Mesenchymal stem cell (in vitro differentiated cells and primary cell): ENCODE measurements at places on chromosomes 2 and 18.

DNA sequence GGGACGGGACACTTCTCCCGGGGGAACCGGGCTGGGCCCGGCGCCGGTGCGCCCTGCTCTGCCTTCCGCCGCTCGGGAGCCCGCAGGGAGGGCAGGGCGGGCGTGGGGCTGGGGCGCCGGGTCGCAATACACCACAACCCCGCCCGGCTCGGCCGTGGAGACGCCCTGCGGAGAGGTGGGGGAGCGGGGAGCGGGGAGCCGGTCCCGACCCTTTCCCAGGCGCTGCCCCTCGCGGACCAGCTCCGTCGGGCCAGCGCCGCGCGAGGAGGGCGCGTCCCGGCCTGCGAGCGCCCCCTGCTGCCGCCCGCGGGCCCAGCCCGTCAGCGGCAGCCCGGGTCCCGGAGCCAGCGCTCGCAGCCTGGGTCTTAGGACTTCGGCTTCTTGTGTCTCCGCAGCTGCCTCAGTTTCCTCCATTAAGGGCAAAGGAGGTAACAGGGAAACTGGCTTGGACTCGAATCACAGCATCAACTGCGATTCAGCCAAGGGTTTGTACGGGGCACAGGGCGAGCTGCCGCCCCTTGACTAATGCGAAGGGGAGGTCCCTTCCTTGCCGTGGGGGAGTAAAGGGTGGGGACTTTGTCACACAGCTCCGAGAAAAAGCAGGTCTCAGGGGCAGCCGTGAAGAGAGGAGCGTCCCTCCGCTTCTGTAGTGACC, 635 bp upstream of the ADRA2B start:
- peak; percentile 22 for DNase-seq

DNA sequence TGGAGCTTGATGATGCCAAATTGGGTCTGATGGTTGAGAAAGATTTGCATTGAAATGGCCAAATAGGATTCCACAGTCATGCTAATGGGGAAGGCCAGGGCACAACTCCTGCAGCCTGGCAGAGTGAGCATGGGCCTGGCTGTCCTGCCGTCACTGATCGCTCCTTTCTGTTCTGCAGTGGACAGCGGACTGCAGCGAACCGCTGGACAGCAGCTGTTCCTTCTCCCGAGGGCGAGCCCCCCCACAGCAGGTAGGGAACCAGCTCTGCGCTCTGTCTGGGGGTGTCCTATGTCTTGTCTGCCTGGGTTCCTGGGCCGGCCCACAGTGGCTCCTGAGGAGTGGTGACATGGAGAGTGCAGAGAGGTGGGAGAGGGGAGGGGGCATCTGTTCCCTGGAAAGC, 97.6 kb downstream of the CTIF start:
- no peak for DNase-seq

DNA sequence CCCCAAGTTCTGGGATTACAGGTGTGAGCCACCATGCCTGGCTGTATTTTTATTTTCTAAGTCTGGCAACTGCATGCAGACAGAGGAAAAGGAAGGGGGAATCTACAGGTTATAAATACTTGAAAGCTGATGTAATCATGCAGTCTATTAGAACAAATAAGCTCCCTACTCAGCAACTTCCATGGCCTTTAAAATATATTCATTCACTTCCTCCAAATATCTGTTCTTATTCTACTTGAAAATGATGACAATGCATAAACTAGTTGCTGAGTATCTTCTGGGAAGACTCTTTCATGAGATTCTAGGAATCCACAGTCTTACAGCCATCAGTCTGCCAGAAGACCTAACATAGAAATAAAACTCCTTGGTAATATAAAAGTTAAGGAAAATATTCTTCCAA, 66.9 kb upstream of the NCKAP5 start:
- no peak for DNase-seq

- no peak for DNase-seq
These were observed 66.2 kb downstream of the MDH1 start for GRCh38 chr2:63654959-63655358.

DNA sequence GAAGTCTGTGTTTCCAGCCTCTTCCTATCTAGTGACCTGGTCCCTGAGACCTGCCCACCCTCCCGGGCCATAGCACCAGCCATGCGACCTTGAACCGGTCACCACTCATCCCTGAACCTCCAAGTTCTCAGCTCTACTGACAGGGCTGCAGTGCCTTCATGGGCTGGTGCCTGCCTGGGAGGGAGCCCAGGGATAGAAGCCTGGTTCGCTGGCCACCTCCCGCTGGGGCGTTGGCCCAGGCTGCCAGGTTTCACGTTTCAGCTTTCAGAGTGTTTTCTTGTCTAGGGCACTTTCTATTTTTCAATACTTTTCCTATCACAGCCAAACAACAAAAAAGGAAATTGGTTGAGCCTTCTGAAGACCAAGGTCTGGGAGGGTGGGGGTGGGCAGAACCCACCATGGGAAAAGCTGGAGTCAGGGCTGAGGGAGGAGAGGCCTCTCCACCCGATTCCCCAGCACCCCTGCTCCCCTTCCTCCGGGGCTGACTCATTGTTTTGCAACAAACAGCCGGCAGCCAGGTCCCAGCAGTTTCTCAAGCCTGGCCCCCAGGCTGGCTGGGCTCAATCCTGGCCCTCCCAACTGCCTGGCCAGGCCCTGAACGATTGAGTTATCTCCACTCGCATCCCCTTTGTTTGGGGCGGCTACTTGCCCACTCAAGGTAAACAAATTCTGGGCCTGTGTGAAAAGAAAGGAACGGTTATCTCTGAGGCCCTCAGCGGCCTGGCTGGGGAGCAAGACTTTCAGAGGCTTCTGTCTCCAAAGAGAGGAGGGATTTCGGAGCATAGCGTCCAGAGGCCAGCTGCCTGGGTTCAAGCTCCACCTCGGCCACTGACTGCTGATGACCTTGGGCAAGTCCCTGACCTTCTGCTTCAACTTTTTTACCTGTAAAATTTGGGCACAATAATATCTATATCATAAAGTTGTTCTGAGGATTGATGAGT, 47.5 kb downstream of the ZFP36L2 start:
- DNase-seq, result peak; percentile 90

GRCh38 chr2:9710311-9710710, 79.5 kb upstream of the YWHAQ start:
- DNase-seq, result no peak

DNA sequence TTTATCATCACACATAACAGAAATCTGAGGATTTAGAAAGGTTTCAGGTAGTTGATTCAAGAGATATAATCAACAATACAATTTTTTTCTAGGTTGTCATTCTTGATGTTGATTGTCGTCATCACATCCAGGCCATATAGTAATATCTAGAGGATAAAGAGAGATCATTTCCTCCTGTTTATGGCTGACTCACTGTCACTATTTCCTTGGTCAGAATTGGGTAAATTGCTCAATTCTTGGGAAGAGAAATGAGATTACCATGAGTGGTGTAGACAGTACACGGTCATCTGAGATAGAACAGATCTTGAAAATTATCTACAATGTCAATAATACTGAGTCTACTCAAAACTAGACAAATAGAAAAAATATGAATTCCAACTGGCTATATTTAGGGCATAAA, 78.8 kb downstream of the ZNF804A start:
- peak; percentile 38 for DNase-seq

GRCh38 chr2:213678437-213679218, 394.4 kb downstream of the SPAG16 start:
- DNase-seq, result no peak

DNA sequence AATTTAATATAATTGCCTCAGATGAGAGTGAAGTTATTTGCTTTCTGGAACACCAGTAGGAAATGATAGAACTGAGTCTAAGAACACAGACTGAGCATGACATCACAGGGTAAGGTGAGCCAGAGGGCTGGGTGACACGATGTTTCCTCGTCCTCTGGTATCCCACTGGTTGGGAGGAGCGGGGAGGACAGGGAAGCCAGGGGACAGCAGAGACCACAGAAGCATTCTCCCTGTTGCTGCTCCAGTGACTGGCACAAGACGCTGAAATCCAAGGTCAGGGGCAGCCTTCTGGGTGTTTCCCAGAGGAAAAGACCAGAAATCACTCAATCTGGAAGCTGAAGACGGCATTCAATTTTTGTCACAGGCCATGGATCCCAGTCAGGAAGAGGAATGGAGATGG, 363.4 kb upstream of the SOX11 start:
- no peak for DNase-seq

GRCh38 chr18:43662657-43663056, 385.4 kb upstream of the SYT4 start:
- peak; percentile 93 for DNase-seq

GRCh38 chr18:48729404-48729803, 190.6 kb downstream of the CTIF start:
- DNase-seq, result peak; percentile 53

DNA sequence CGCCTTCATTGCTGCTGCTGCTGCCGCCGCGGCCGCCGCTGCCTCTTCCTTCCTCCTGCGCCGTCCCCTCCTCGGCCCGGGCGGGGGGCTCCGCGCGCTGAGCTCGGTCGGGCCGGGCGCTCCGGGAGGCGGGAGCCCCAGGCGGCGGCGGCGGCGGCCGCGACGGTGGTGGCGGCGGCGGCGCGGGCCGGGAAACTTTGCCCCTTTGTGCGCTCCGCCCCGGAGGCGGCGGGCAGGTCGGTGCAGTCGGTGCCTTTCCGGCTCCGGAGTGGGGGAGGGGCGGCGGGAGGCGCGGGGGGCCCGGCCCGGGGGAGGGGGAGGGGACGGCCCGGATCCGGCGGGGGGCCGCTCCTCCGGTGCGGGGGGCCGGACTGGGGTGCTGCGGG, 205 bp downstream of the TET3 start:
- DNase-seq, result no peak

- no peak for DNase-seq
These were observed 24.5 kb downstream of the CREG2 start for GRCh38 chr2:101362777-101363176.

- no peak for DNase-seq
These were observed 9.0 kb upstream of the EN1 start for GRCh38 chr2:118856330-118856977.

DNA sequence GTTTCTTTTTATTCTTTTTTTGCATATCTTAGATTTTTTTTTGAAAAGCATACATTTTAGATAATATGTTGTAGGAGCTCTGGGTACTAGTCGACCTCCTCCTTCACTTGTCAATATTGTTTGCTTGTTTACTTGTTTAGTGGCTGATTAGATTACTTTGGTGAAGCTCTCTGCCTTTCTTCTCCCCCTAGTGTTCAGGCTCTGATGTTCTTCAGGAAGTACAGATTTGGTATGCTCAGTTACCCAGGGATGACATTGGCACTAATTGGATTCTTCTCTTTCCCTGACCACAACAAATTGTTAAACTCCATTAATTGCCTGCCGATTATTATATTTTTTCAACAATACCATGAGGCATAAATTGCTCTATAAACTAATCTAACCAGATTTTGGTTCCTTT, 491.2 kb downstream of the SUCLG1 start:
- DNase-seq, result no peak

DNA sequence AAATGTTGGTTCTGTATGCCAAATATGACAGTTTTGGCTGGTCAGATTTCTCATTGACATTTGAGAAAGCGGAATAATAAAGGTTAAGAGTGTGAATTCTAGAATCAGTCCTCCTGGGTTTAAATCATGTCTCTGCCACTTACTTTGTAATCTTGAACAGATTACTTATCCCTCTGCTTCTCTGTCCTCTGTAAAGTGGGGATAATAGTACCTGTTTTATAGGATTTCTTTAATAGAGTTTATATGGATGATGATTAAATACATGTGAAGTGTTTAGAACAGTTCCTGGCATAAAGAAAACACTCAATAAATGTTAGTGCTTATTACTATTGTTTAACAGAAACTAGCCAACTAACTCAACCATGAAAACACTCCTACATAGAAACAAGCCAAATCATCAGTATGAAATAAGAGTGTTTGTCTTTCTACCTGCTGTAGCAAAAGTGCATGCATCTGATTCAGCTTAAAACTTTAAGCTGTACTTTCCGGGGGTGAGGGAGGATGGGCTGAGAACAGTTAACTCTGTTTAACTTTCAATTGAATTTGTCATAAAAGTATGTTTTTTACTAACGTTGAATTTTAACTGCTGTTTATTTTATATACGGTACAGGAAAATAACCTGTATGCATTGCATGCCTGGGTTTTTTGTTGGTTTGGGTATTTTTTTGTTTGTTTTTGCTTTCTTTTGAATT, 6.8 kb downstream of the HTR2B start:
- no peak for DNase-seq

GRCh38 chr2:47234456-47234855, 79.3 kb upstream of the STPG4 start:
- DNase-seq, result no peak

GRCh38 chr2:57490741-57491140, 555.9 kb upstream of the VRK2 start:
- DNase-seq, result no peak

DNA sequence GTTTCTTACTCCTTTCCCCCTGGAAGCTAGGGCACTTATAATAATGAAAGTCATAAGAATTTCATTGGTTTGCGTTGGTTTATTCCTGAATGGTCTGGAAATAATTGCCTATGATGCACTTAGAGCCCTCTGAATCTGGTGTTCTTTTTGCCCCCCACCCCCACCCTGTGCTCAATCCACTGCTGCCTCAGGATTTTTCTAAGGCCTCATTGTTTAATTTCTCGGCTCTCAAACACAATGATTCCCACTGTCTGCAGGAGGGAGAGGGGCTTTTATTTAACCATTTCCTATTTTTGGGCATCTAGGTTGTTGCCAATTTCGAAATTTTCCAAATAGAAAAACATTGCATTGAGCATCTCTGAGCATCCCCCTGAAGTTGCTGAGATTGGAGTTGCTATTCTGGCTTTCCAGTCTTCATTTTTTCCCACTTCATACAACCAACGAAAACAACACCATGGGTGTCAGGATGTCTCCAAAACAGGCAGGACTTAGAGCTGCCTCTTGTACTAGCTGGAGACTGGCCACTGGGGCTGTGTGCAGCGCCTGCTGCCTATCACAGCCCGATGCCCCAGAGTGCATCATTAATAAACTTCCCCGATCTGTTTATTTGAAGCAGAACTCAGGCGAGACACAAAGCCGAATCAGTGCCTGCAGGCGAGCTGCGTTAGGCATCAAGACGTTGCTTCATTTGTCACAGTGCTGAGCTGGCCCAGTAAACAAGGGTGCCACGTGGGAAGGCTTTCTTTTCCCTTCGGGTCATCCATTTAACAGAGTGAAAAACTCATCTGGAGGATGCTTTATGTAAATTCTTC, 1.8 kb upstream of the PCARE start:
- no peak for DNase-seq

DNA sequence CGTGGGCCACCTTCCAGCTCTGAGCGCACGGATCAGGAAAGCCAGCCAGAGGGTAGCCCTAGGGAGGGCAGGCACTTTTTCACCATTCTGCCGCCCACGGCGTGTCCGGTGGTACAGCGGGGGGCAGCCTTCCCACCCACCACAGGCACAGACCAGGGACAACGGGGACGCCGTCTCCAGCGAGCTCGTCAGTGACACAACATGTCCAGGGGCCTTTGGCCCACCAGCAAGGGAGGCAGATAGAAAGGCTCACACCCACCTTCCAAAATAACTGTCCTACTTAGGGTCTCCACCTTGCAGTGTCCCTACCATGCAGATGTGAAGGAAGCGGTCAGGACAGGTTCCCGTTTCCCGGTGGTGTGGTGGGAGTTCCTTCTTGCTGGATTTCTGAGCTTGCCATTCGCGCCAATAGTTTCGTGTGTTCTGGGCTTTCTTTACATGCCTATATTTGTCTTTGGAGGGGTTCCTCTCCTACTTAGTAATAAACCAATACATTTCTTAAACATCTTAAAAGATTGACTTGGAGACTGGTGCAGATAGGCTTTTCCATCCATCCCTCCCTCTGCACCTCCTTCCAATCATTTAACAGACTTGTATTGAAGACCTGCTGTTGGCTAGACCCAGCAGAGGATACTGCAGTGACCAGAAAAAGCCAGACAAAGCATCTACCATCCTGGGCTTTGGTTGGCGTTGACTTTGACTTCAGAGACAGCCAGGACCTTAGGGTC, 872 bp downstream of the ASB1 start:
- DNase-seq, result peak; percentile 37
